ENCODE measurements at places on chromosomes 6 and 20.
A peak's percentile ranks its signal among the peaks of the same experiment; 100 is the strongest.

GRCh38 chr6:15480525-15480924 lies 182.3 kb downstream of the DTNBP1 start:
- no peak for DNase-seq

DNA sequence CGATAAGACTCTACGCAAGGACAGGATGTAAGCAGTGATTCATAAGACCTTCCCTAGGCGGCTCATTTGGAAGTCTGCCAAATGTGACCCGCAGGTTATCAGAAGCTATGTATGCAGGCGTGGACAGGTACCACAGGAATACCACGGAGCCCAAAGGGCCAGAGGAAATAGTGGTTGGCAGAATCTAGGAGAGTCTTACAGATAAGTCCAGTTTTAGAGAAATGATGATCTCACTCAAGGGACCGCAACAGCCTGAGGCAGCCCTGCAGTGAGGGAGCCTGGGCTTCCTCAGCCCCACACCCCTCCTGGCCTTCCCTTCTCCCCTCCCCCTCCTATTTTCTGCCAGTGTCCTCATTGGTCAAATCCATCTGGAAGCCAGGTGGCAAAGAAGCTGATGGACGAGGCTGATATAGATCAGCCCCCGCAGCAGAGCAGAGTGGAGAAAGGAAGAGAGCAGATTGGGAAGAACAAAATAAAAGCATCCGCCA lies 110.6 kb downstream of the FNDC1 start:
- no peak for DNase-seq

GRCh38 chr20:60266177-60266823 lies 308.1 kb downstream of the CDH26 start:
- DNase-seq, result no peak

- DNase-seq, result no peak
Observed at GRCh38 chr6:30169658-30170614, 6.6 kb downstream of the TRIM15 start.

GRCh38 chr6:19519941-19520340 lies 317.2 kb upstream of the ID4 start:
- no peak for DNase-seq

- no peak for DNase-seq
Observed at GRCh38 chr6:130775411-130776012, 51.7 kb upstream of the SMLR1 start.

- DNase-seq, result no peak
Observed at GRCh38 chr6:18405477-18406293, 18.5 kb downstream of the RNF144B start.

GRCh38 chr6:69489970-69490369 lies 306.8 kb downstream of the LMBRD1 start:
- DNase-seq, result no peak

DNA sequence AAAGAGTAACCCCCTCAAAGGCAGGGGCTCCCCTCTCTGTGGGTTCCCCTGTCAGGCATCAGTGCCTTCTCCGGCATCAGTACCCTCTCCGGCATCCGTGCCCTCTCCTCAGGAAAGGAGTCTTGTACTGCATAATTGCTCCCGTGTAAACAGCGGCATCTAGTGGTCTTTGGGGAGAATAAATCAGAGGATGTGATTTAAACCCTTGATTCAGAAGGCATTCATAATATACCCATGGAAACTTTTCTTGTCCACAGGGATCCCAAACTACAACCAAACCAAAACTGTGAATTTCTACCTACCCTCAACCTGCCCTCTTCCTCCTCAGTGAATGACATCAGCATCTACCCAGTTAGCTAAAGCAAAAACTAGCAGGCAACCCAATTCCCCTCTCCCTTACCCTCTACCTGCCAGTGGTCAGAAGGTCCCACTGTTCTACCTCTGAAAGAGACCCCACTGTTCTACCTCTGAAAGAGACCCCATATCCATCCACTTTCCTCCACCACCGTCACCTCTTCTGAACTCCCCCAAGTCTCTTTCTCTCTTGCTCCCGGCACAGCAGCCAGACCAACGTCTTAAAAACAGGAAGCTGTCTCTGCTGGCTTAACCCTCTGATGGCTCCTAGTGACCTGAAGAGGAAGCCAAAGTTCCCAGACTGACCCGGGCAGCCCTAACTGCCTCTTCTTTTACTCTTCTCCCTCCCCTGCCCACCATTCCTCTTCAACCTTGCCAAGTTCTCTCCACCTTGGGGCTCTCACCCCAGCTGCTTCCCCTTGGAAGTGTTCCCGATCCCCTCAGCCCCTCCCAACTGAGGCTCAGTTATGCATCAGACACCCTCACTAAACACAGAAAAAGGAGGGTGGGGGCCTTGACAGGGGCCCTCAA lies 27.2 kb downstream of the UBE2V1 start:
- peak; percentile 63 for DNase-seq

- no peak for DNase-seq
Observed at GRCh38 chr20:57020364-57020763, 246.1 kb downstream of the BMP7 start.

DNA sequence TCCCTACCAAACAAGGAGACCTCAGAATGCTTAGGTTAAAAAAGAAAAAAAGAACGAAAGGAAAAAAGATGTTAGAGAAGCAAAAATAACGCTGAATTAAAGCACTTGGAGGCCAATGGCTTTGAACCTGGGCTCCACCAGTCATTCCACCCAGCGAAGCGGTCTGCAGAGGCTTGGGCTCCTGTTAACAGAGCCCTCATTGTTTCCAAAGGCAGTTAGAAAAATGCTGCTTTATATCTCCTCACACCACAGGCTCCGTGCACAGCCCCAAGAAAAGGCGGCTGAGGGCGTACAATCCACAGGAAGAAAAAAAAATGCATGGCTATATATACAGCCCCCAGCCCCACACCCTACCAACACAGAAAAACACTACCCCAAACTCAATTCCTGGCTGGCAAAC lies 255.9 kb downstream of the FOXC1 start:
- no peak for DNase-seq

DNA sequence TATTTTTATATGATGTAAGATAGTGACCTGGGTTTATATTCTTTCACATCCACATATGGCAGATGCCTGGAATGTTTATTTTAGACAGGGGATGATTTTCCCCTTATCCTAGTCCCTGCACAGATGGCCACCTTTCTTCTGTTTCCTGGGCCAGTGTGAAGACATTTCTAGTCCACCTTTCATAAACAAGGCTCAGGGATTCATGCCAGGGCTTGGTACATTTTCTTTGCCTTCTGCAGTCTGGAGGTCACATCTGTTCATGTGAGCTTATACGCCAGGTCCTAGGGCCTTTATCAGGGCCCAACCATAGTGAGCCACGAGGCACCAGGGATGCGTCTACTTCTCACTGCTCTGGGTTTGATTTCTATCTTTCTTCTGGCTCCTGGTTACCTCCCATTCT lies 38.0 kb upstream of the ERVFRD-1 start:
- DNase-seq, result no peak

DNA sequence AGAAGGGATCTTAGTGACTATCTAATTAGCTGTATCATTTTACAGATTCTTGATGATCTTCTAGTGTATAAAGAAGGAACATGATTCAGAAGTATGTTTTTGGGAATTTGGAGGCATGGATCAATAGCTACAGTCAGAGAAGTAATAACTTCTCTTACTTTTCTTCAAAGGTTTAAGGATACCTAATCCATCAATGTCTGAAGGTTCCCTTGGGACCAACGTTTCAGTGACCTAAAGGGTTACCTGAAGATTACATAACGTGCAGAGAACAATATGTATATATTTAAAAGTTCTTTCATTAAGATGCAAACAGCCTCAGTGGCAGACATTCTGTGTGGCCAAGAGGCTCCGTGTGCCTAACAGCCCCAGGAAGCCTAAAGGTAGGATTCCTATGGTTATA lies 3.2 kb downstream of the HDAC2 start:
- no peak for DNase-seq

GRCh38 chr6:29758761-29759160 lies 35.5 kb downstream of the HLA-F start:
- DNase-seq, result no peak

GRCh38 chr6:142987490-142987889 lies 42.5 kb upstream of the HIVEP2 start:
- DNase-seq, result no peak

DNA sequence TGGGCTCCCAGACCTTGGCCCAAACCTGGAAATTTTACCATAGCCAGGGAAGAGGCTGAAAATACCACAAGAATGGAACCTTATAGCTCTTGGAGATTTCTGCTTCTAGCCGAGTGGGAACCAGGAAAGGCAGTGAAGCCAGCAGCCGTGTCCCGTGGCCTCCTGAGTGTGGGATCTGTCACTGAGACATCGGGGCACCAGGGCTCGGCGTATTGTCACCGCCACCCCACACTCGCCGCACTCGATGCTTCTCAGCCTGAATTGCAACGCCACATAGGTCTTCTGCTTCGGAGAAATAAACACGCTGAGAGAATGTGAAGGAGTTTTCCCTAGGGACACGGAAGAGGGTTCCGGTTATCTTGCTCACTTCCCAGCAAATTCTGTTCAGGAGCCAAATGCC lies 61.5 kb downstream of the DLL1 start:
- DNase-seq, result peak; percentile 1

DNA sequence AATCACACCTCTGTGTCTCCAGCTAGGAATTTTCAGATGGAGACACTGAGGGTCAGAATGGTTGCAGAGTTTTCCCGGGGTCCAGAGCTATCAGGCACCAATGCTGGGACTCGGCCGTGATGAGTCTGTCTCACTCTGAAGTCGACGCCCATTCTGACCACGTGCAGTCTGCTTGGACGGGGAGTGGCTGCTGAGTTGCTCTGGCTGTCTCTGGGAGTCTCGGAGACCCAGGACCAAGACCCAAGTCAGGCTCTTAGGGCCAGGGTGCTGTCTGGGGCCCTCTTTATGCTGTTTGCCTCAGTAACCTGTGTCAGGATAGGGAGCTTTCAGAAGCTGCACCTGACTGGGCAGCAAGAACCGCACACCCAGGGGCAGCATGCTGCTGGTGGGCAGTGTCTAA lies 4.6 kb downstream of the IP6K3 start:
- no peak for DNase-seq

- no peak for DNase-seq
Observed at GRCh38 chr20:50630578-50631263, 60.6 kb downstream of the RIPOR3 start.

- no peak for DNase-seq
Observed at GRCh38 chr6:89734526-89734925, 85.1 kb downstream of the MDN1 start.

DNA sequence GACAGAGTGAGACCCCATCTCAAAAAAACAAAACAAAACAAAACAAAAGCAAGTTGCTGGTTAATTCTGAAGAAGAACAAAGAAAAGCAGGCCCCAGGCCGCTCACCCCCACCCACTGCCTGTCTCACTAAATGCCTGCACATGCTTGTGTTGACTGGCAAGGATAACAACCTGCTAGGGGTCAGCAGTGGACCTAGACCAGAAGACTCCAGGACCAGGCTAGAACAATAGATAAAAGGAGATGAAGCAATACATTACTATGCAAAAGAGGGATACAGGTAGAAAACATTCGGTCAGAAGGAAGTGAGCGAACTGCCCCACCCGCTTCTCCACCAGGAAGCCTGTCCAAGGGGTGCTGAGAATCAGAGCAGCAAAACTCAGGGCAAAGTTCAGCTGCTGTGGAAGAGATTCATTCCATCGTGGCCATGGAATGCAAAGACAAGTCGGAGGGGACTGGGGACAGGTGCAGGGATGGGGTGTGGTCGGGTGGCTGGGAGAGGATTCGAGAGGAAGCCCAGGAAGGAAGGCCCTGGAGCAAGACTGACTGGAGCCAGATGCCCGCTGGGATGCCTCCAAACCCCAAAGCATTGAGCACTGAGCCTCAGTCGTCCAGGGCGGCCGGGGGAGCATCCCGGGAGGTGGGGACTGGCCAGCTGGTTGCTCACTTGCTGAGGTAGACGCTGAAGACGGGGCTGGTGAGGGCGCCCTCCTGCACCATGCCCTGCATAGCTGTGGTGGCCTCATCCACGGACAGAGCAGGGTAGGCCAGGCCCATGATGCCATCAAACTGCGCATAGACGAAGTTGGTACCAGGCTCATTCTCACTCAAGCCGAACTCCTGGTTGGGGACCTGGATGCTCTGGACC lies 5.3 kb downstream of the PGC start:
- no peak for DNase-seq

GRCh38 chr6:47261191-47261590 lies 48.5 kb downstream of the TNFRSF21 start:
- no peak for DNase-seq

- peak; percentile 12 for DNase-seq
Observed at GRCh38 chr6:166360243-166361076, 18.1 kb upstream of the SFT2D1 start.

DNA sequence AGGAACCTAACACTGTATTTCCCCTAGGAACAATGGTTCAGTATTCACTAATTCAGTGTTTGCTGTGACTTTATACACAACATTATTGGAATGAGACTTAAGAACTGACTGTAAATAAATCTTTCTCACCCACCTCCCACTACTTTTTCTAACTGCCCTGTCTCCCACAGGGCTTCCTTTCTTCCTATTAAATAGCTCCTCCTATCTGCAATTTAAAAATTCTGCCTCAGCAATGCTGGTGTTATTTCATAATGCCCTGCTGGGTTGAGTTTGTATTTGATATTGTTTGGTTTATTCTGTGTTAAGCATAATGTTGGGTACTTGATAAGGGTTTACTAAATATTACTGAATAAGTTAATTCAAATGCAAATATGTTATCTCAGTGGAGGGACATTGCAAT lies 573.1 kb upstream of the RNF217 start:
- no peak for DNase-seq

- no peak for DNase-seq
Observed at GRCh38 chr6:144435602-144436426, 150.7 kb downstream of the UTRN start.

DNA sequence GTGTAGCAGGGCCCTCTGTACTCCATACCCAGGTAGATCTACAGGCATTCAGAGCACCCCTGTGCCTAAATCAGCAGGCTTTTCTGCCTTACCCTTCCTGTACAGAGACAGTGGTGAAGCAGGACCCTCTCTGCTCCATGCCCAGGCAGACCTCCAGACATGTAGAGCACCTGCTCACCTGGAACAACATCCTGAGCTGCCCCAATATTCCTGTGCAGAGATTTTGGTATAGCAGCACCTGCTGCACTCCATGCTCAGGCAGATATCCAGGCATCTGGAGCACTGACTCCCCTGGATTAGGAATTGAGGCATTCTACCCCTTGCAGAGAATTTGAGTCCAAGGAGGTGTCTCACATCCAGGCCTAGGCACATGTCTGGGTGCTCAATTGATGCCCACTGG lies 12.6 kb upstream of the CST1 start:
- DNase-seq, result no peak

GRCh38 chr6:43355862-43356590 lies 13.4 kb downstream of the ZNF318 start:
- DNase-seq, result no peak

GRCh38 chr6:137715589-137716045 lies 151.4 kb upstream of the TNFAIP3 start:
- DNase-seq, result no peak

- DNase-seq, result no peak
Observed at GRCh38 chr6:71171497-71172070, 117.0 kb upstream of the OGFRL1 start.

DNA sequence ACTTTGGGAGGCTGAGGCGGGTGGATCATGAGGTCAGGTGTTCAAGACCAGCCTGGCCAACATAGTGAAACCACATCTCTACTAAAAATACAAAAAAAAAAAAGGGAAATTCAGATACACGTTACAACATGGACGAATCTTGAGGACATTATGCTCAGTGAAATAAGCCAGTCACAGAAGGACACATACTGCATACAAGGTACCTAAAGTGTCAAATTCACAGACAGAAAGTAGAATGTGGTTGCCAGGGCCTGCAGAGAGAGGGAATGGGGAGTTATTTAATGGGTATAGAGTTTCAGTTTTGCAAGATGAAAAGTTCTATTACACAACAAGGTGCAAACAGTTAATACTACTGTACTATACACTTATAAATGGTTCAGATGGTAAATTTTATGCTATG lies 75.1 kb downstream of the SNX5 start:
- DNase-seq, result no peak

Data from nephron progenitor cell (in vitro differentiated cells).